Calu3 (cell line): ENCODE measurements at places on chromosomes 12 and 14. TPM values are rescaled to one million over a fixed set of nuclear protein-coding genes. Genes with fewer than 3 reads are reported as not detected.
A peak's percentile ranks its signal among the peaks of the same experiment; 100 is the strongest.

Gene MORN3
- 0.76 and 1.2 TPM in 2 replicates for total RNA-seq

DNA sequence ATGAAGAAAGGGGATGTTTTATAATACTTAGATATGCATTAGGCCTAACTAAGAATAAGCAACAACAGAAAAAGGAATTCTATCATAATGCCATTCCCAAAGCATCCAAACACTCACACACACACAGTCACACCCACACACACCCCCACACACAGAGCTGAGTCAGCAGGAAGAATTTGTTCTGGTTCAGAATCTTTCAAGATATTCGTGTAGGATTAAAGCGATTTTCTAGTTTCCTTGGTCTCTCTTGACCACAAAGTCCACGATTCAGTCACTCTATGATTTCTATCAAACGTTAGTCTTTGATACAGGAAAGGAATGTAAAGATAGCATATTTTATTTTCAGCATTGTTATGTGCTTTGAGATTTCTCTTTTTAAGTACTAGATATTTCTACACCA lies 382.6 kb upstream of the DCN start:
- no peaks in the 10 kb centered on the region for H3K27me3 ChIP-seq
- H3K4me3 ChIP-seq, result no peak overlapping the region
- no peaks in the 10 kb centered on the region for H3K36me3 ChIP-seq
- no peak overlapping the region for H3K27ac ChIP-seq

GRCh38 chr14:97538749-97539410 lies 741.7 kb downstream of the VRK1 start:
- H3K27me3 ChIP-seq, result no peaks in the 10 kb centered on the region
- no peak overlapping the region for H3K4me3 ChIP-seq
- no peak for DNase-seq
- no peak overlapping the region for H3K27ac ChIP-seq

Gene SERPINA12
- total RNA-seq, result not detected in 2 replicates

DNA sequence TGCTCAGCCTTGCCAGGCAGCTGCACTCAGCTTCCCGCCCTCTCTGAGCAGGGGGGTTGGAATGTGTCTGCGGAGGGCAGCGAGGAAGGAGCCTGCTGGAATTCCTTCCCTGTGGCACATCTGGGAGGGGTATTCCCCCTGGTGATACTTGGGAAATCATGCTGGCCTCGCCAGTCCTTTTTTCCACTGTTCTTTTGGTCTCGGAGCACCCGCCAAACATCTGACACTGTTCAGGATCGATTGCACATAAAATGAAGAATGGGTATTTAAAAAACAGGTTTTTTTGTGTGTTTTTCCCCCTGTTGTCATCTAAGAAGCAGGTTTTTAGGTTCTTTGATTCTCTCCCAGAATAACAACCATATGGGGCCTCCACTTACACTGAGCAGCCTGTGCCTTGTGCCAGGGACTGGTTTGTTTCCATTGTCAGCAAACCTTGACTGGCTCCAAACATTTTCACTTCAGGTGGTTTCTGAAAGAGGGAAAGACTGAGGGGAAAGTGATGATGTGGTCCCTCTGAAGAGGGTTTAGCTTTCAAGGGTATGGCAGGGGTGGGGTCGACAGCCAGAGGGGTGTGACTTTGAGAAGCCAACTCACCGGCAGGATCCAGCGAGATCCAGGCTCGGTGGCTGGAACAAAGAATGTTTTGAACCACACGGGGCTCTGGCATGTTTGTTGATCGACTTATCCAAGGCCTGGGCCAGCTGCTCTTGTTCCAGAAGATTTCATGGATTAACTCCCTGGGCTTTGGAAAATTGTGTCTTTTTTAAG lies 215.1 kb downstream of the CACNA1C start:
- no peaks in the 10 kb centered on the region for H3K27me3 ChIP-seq
- H3K4me1 ChIP-seq, result no peaks in the 10 kb centered on the region
- no peak overlapping the region for H3K27ac ChIP-seq
- DNase-seq, result no peak

DNA sequence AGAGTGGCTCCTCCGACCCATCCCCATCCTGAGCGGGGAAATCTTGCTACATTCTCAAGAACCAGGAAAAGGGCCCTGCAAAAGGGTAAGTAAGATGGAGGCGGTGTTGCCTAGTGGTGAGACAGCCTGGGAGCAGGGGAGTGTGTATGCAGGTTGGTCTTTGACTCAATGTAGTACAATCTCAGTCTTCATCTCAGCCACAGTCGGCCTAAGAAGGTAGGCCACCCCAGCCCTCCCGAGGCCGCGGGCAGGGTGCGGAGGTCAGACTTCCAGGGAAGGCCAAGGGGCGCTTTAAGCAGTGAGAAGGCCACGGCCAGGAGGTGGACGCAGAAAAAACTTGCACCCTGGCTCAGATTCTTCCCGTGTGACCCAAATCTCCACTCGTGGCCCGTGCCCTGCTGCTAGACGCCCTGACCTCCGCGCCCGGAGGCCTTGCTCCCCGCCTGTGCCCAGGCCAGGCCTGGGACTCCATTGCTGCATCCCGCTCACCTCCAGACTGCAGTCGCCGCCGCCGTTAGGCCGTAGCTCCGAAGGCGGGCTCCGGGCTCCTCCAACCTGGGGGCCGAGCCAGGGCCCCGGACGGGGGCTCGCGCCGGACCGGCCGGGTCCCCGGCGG lies 435 bp downstream of the FOXM1 start:
- peak; percentile 11 for DNase-seq
- peak overlapping the region; percentile 87 for H3K27ac ChIP-seq
- no peaks in the 10 kb centered on the region for H3K27me3 ChIP-seq
- peaks cover 39% of the 10 kb centered on the region for H3K36me3 ChIP-seq
- peak overlapping the region; percentile 75 for H3K4me3 ChIP-seq

Gene CHST11
- 1.1 and 1.4 TPM in 2 replicates for total RNA-seq

Gene DTD2
- total RNA-seq, result 12.2 and 13.9 TPM in 2 replicates

DNA sequence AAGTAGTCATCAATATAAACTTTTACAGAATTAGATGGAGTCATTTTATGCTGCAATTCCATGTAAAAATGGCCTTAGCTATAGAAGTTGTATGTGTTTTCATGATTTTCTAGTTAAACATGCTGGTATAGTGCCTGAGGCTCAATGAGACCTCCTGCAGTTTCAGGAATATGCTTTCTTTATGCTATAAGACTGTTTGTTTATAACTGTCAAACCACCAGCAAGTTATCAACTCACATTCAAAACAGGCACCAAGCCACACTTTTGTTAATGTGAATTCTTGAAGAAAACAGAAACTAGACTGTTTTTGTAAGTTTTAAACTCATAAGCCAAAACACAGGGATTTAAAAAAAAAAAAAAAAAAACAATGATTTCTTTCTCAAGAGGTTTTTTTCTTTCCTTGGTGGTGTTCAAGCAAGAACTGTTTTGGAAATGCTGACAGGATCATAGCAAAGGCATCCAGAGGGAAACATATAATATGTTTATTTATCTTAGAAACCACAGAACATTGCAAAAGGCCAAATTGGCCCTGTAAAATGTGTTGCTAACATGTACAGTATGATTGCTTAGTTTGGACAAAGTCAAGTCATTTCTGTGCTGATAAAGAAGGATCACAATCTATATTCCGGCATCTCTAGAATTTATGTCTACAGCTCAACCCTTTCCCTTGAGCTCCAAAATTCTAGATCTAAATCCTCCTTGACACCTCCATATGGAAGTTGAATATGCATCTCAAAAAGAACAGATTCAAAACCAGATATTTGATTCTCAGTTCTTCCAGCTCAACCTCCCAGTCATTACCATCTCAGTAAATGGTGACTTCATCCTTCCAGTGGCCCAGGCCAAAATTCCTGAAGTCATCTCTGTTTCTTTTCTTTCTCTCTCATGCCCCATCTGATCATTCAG lies 29.0 kb upstream of the LUM start:
- no peak overlapping the region for H3K27ac ChIP-seq
- H3K4me1 ChIP-seq, result no peaks in the 10 kb centered on the region
- H3K4me3 ChIP-seq, result no peak overlapping the region
- no peaks in the 10 kb centered on the region for H3K27me3 ChIP-seq
- H3K36me3 ChIP-seq, result no peaks in the 10 kb centered on the region

GRCh38 chr12:65561798-65562382 lies 262.4 kb upstream of the HMGA2 start:
- H3K27me3 ChIP-seq, result no peaks in the 10 kb centered on the region
- no peak for DNase-seq
- no peak overlapping the region for H3K4me3 ChIP-seq
- no peak overlapping the region for H3K27ac ChIP-seq
- peaks cover 29% of the 10 kb centered on the region for H3K4me1 ChIP-seq

- no peak overlapping the region for H3K4me3 ChIP-seq
- no peak overlapping the region for H3K27ac ChIP-seq
- no peaks in the 10 kb centered on the region for H3K27me3 ChIP-seq
- DNase-seq, result no peak
- no peaks in the 10 kb centered on the region for H3K4me1 ChIP-seq
Observed at GRCh38 chr12:117738233-117738632, 230.6 kb downstream of the KSR2 start.

GRCh38 chr14:90610346-90611040 lies 205.7 kb downstream of the TTC7B start:
- H3K36me3 ChIP-seq, result no peaks in the 10 kb centered on the region
- H3K27me3 ChIP-seq, result no peaks in the 10 kb centered on the region
- DNase-seq, result no peak
- no peaks in the 10 kb centered on the region for H3K4me1 ChIP-seq

GRCh38 chr12:57094208-57095160 lies 5.6 kb downstream of the NAB2 start:
- no peak overlapping the region for H3K4me3 ChIP-seq
- no peak for DNase-seq
- H3K27me3 ChIP-seq, result no peaks in the 10 kb centered on the region
- H3K27ac ChIP-seq, result peak overlapping the region; percentile 58
- peaks cover 40% of the 10 kb centered on the region for H3K4me1 ChIP-seq
- H3K36me3 ChIP-seq, result peaks cover 88% of the 10 kb centered on the region
